CD14-positive monocyte (primary cell): ENCODE measurements at places on chromosomes 2 and 18.
A peak's percentile ranks its signal among the peaks of the same experiment; 100 is the strongest.

- no peak for DNase-seq
Measured at GRCh38 chr2:197359859-197360258, 49.3 kb upstream of the ANKRD44 start.

GRCh38 chr2:64212346-64212745 is 68.1 kb upstream of the PELI1 start:
- DNase-seq, result peak; percentile 97

DNA sequence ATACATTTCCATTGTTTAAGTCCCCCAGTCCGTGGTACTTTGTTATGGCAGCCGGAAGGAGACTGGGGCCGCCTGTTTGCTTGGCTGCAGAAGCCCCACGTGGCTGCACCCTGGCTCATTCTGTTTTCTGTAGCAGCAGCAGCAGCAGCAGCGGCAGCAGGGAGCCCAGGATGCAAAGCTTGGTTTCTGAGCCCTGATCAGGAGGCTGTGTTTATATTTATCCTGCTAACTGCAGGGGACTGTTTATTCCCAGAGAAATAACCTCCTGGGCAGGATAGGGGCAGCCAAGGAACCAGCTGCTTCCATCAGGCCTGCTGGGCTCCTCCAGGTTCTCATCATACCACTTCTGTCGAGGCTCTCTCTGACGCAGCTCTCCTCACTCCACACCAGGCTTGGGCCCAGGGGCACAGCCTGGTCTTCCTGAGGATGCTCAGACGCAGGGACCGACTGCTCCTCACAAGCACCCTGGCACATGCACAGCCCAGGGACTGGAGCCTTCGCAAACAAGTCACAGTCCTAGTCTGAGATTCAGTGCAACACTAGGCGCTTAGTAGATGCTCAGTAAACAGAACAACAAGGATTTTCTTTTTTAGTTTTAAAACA is 139.0 kb downstream of the MSH2 start:
- DNase-seq, result no peak

DNA sequence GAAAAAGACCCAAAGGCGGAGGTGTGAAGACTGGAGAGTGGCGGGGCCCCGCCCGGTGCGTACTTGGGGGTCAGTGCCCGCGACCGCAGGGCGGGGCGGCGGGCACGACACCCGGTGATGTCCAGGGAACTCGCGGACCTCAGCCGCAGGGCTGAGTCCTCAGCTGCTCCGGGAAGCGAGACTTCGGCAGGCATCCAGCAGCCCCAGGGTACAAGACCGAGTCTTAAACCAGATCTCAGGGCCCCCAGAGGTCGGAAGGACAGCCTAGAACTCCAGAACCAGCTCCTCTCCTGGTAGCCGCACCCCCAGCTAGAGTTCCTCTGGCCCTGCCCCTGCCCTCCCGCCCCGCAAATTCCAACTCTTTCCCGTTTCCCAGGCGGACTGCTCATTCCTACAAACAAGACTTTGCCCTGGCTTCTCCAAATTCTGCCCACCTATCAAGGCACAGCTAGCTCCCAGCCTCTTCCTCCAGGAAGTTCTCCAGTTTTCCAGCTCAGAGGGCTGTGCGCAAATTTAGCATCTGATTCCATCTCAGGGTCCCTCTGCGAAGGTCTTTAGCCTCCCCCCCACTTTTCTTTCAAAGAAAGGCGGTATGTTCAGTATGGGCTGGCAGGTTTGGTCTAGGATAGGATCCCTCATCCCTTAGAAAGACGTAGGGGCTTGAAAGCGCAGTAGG is 26.0 kb upstream of the NOTO start:
- DNase-seq, result no peak

DNA sequence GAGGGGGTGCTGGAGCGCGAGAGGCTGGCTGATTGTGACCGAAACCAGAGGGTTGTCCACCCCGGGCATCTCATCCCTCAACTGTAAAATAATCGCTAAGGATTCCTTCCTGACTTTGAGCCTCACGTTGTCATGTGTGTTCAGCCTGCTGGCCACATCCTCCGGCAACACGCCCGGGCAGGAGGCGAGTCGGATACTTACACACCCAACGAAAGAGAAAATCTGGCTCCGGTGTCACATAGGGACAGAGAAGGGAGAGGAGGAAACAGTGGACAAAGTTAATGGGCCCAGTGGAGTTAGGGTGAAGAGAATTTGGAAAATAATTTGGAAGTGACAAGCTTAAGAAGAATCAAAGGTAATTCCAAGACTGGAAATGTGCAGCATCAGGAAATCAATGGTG is 2.4 kb downstream of the TLX2 start:
- DNase-seq, result no peak

GRCh38 chr2:43270930-43271615 is 44.7 kb upstream of the ZFP36L2 start:
- DNase-seq, result no peak
